Astrocyte (in vitro differentiated cells and primary cell): ENCODE measurements at places on chromosomes 1 and 21. TPM values are rescaled to one million over a fixed set of nuclear protein-coding genes. Genes with fewer than 3 reads are reported as not detected.

The PRAMEF4 gene
- total RNA-seq = not detected in 2 replicates

The MAP3K6 gene
- 12.8 and 16.8 TPM in 2 replicates for total RNA-seq

The CD164L2 gene
- not detected in 2 replicates for total RNA-seq

The LORICRIN gene
- not detected in 2 replicates for total RNA-seq

The NUDT4B gene
- total RNA-seq = 0.79 and 1.2 TPM in 2 replicates

The HES4 gene
- 149 and 169 TPM in 2 replicates for total RNA-seq

The AADACL3 gene
- total RNA-seq = 0.05 TPM in 1 of 2 replicates, not detected in the other

The OR2L8 gene
- total RNA-seq = not detected in 2 replicates

The TINAGL1 gene
- 3.9 and 5.7 TPM in 2 replicates for total RNA-seq

The CELA3B gene
- not detected in 2 replicates for total RNA-seq

The GCSAML gene
- total RNA-seq = 0.14 TPM in 1 of 2 replicates, not detected in the other

The KAZN gene
- 7.8 and 9.4 TPM in 2 replicates for total RNA-seq

The LCE3E gene
- total RNA-seq = not detected in 2 replicates

The OLFML3 gene
- total RNA-seq = 23.2 and 26.7 TPM in 2 replicates

The KRTAP19-1 gene
- not detected in 2 replicates for total RNA-seq

The B3GALT2 gene
- 0.39 and 0.60 TPM in 2 replicates for total RNA-seq

The SIKE1 gene
- 62.0 and 64.2 TPM in 2 replicates for total RNA-seq

The B3GALT5 gene
- 2.2 and 2.5 TPM in 2 replicates for total RNA-seq

The DMBX1 gene
- total RNA-seq = 0.07 and 0.29 TPM in 2 replicates

The KCNJ9 gene
- not detected in 2 replicates for total RNA-seq

The IPP gene
- 13.3 and 18.2 TPM in 2 replicates for total RNA-seq

The TRAF3IP3 gene
- not detected in 2 replicates for total RNA-seq

The AGO1 gene
- 34.1 and 35.1 TPM in 2 replicates for total RNA-seq

The ARTN gene
- total RNA-seq = 1.2 and 1.5 TPM in 2 replicates

The CDC20 gene
- total RNA-seq = 7.0 and 14.5 TPM in 2 replicates

The OPRD1 gene
- 0.79 and 1.2 TPM in 2 replicates for total RNA-seq

The DCST1 gene
- not detected in 2 replicates for total RNA-seq

The NES gene
- 280 and 310 TPM in 2 replicates for total RNA-seq

The NR1I3 gene
- total RNA-seq = not detected in 2 replicates

The SH3BP5L gene
- total RNA-seq = 34.9 and 37.7 TPM in 2 replicates

The TXLNA gene
- total RNA-seq = 65.8 and 66.6 TPM in 2 replicates

The CXADR gene
- total RNA-seq = 20.2 and 30.6 TPM in 2 replicates

The AMPD1 gene
- total RNA-seq = not detected in 2 replicates

The SERINC2 gene
- total RNA-seq = 29.4 and 30.4 TPM in 2 replicates
